ENCODE measurements at places on chromosomes 1 and 21.
A peak's percentile ranks its signal among the peaks of the same experiment; 100 is the strongest.

DNA sequence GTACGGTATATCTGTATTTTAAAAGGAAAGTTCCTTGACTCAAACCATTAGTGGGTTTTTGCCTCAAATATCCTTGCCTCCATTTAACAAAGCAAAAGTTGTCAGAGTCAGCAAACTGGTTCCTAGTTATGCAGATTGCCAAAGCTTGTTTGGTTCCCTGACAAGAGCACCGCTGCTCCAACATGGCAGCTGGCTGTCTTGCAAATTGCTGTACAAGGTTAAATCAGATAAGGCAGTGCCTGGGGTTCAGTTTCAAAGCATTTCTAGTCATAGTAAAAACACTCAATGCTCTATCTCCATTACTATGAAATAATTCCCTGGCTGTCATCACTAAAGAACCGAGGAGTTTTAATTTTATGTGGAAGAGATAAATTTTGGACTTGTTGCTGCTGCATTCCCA lies 11.3 kb upstream of the CFAP107 start:
- no peak for DNase-seq

DNA sequence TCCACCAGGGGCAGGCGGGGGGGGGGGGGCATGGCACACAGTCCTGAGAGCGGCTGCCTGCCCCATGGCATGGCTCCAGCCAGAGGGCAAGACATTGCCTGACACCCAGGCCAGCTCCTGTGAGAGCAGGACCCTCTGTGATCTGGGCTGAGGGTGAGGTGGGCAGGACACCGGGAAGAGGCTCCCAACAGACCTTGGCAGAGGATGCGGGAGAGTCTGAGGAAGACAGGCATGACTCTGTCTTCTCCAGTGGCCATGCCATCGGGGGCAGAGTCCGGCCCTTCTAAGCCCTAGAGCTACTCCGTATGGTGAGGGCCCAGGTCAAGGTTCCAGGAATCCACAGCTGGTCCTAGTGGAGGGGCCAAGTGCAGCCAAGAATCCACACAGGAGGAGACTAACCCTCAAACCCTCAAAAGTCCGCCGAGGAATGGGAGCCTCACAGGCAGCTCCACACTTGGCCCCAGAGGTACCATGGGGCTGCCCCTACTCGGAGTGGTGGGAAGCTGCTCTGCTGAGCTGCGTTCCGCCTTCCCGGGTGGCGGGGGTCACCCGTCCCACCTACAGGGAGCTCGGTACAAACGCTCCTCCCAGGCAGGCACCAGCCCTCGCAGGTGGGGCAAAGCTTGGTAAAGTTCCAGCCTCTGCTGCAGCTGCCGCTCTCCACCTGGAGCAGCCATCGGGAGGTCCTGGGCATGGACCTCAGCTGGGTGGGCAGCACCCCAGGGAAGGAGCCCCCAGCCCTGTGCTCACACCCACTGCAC lies 6.5 kb downstream of the ACTRT2 start:
- DNase-seq, result no peak

DNA sequence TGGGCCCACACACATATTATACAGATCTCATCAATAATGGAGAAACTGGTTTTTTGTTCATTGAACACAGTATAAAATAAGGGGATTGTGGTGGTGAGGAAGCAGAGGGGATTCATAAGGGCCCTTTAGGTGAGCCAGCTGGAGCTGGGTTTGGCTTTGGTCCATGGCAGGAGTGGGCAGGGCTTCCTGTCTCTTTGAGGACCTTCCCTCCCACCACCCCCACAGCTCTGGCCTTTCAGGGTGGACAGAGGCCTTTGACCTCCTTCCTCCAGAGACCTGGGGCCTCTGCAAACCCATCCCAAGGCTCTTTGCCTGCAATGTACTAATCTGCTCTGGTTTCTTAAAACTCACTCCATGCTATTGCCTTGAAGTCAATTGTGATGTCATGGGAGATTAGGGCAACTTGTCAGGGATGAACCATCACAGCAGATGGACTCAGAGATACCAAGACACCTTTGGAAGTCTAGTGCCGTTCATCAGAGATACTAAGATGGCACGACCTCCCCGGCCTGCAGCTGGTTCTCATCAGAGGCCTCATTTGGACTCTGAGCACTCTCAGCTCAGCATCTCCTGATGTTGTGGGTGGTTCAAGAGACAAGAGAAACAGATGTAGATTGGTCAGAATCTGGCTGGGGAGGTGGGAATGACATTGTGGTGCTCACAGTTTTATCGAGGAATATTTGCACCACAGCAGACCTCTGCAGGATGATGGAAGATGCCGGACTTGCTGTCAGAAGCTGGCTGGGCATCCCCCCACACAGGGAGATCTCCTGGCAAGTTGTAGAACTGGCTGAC lies 37.9 kb downstream of the LHX4 start:
- no peak for DNase-seq

GRCh38 chr1:6519935-6520671 lies 28.6 kb upstream of the PLEKHG5 start:
- DNase-seq, result peak; percentile 87

DNA sequence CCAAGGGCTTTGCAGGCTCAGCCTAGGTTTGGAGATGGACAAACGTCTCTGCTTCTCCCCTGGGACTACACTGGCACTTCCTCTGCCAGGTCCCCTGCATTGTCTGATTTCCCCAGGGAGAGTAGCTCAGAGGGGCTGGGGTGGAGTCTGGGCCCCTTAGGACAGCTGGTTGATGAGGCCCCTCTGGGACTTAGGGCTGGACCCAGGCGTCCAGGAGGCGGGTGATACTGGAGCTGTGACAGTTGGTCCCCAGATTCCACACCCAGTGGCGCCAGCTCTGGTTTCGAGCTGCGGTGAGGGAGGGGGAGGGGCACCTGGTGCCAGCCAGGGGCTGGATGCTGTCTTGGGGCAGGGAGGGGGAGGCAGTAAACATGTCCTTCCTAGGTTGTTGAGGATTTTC lies 7.4 kb upstream of the MEX3A start:
- no peak for DNase-seq

DNA sequence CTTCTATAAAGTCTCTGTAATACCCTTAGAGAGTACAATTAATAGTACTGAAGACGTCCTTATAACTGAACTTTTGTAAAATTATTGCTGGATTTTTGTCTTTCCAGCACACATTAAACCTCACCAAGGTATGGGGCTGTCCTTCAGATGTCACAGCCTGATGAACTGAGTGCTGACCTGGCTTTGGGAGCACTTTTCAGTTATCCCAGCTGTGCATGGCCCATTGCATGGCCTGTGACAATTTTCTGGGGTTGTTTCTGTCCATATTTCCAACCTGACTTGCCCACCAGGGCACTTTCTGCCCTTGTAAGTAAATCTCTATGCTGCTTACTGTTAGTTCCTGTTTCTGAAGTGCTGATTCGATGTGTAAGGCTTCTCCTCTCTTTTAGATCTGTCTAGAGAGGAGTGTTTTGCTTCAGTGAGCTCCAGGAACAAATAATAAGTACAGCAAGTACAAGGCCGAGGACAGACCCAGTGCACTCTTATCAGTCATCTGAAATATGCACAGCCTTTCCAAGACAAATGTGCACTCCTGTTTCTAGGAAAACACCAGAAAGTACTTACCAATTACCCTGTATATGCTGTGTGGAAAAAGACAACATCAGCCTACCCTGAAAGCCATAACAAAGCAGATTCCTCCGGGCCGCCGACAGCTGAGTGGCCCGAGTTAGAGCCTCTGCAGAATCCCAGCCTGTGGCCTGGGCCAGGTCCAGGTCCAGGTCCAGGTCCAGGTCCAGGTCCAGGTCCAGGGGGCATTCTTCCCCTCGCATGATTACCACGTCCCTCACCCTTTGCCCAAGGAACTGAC lies 121.7 kb downstream of the DHRS3 start:
- no peak for DNase-seq

DNA sequence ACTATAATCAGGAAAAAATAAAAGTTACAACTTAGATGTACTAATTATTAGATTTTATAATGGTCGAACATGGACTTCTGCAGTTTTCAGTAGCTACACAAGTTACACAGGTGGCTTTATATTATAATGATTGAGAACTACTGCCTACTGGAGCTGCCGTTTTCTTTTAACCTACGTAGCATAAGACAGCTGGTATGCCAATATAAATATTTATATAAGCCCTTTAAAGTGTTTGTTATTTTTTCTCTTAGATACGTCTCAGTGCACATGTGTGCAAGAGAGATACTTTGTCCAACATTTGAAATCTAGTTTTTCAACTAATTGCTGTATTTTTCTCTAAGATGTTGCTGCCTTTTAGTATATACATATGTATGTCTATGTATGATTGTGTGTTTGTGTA lies 42.4 kb downstream of the PDC start:
- no peak for DNase-seq

DNA sequence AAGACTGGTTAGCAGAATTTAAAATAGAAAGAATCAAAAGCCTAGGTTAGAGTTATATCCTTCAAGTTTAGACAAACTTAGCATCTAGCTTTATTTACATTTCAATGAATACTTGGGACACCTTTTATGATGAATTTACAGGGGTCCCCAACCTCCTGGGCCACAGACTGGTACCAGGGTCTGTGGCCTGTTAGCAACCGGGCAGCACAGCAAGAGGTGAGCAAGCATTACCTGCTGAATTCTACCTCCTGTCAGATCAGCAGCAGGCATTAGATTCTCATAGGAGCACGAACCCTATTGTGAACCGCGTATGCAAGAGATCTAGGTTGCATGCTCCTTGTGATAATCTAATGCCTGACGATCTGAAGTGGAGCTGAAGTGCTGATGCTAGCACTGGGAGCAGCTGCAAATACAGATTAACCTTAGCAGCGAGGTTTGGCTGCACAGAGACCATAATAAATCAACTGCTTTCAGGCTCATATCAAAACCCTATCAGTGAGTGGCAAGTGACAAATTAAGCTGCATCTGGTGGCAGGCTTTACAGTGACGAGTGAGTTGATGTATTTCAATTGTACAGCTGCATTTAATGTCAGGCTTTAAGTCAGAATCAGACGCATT lies 82.0 kb downstream of the UCHL5 start:
- no peak for DNase-seq

GRCh38 chr1:151443846-151444782 lies 15.2 kb downstream of the POGZ start:
- DNase-seq, result no peak

DNA sequence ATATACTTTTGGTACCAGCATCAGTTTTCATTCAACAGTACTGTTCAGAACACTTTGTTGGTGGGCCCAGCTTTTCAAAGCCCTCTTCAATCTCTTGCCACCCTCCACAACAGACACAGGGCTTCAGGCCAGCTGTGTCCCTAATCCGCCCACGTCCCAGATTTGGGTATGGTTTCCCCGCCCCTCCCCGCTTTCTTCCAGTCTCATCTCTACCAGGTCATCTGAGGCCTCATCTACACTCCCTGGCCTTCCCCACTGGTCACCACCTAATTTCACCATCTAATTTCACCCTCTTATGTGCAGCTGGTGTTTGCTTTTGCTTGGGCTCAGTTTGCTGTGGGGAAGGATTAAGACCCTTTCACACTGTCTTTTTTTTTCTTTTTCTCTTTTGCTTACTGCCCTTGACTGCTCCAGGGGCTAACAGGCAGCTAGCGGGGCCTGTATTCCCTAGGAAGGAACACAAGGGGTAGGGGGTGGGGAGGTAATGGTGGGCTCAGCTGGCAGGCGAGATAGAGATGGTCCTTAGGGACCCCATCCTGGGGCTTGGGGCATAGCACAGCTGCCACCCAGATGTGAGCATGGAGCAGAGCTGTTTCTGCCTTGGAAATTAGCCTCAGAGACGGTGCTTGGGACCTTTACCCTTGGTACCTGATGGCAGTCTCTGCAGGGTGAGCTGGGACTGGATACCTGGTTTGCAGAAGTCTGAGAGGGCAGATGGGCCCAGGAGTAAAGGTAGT lies 3.8 kb upstream of the EPB41 start:
- DNase-seq, result no peak

- DNase-seq, result no peak
Measured at GRCh38 chr1:174788981-174789380, 210.8 kb upstream of the CACYBP start.

DNA sequence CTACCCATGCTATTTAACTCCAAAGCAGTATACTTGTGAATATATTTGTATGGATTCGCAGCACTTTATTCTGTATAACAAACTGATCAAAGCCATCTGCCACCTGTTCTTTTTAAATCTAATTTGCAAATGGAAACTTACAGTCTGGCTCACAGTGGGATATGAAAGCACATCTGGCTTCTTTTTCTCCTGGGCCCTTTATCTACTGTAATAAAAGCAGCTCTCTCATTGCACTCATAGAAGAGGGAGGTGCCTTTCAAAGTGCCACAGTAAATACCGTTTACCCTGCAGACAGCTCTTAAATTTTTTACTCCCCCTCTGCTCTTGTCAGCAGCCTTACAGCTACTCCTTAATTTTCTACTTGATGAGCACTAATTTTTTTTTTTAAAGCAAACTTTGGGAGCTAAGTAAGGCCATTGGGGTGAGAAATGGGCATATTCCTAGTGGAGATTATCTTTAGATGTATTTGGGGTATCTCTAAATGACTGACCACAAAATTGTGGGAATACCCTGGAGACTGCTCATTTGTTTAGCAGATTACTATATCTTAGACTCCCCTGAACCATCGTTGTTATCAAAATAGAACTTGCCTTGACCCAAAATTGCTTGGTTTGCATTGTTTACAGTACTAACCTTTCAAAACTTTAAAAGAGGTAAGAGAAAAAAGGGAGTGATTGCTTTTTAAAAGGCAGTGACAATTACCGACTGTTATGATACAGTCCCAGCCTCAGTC lies 110.1 kb downstream of the VPS13D start:
- DNase-seq, result no peak

DNA sequence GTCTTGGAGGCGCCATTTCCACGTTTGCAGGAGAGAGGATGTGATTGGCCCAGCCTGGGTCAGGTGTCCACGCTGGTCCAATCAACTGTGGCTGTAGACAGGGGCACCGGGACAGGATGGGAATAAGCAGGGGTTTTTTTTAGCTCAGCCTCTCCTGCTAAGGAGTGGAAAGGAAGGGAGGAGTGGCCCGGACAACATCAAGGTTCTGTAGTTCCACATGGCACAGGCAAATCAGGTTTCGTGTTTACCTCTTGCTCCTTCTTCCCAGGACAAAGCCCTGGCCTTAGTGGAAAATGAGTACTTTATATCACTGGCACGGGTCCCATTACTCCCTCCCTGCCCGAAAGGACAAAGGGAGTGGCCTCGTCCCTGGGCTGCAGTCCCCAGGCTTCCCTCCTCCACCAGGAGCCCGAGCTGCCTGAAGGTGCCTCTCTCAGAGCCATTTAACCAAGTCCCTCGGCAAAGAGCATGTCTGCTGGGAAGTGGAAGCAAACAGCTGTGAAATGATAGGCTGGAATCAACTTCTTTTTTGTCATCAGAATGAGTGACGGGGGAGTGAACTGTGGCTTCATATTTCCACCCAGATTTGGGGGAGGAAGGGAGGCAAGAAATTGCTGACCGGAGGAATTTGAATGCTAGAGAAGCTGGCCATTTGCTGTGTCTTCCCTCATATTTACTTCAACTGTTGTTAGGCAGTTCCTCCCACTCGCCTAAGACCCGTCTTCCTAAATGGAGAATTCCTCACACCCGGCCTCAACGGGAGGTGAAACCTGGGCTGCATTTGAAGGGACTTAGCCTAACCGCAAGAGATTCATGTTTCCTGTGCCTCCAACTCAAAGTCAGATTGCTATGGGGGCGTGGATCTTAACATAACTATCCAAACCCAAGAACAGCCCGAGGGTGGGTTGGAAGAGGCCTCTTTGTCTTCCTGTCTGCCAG lies 84.9 kb upstream of the SLC44A3 start:
- DNase-seq, result no peak

Data from left hindlimb (tissue), 1 donor.